Suppressor macrophage (primary cell): ENCODE measurements at places on chromosomes 7 and 10.

DNA sequence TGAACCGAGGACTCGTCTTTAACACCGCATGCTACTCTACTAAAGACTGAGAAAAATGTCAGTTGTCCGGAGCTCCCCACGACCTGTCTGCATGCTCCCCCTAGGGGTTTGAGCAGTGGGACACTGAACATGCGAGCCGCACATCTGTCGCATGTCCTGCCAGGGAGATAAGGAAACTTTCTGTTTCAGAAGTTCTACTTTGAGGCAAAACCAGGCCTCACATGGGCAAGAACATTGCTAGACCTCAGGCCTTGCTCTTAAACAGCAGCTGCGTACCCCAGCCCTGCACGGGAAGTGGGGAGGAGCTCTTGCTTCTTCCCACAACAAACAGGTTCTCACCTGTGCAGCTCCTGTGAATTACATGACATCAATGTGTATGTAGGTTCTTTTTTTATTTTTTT lies 30.3 kb upstream of the HERPUD2 start:
- no peak for DNase-seq

GRCh38 chr10:93591065-93591808 lies 9.8 kb downstream of the RBP4 start:
- peak; percentile 74 for DNase-seq

- no peak for DNase-seq
Measured at GRCh38 chr10:86265236-86265894, 101.2 kb downstream of the GRID1 start.

GRCh38 chr10:124126145-124126982 lies 33.0 kb upstream of the CHST15 start:
- DNase-seq: peak; percentile 73

DNA sequence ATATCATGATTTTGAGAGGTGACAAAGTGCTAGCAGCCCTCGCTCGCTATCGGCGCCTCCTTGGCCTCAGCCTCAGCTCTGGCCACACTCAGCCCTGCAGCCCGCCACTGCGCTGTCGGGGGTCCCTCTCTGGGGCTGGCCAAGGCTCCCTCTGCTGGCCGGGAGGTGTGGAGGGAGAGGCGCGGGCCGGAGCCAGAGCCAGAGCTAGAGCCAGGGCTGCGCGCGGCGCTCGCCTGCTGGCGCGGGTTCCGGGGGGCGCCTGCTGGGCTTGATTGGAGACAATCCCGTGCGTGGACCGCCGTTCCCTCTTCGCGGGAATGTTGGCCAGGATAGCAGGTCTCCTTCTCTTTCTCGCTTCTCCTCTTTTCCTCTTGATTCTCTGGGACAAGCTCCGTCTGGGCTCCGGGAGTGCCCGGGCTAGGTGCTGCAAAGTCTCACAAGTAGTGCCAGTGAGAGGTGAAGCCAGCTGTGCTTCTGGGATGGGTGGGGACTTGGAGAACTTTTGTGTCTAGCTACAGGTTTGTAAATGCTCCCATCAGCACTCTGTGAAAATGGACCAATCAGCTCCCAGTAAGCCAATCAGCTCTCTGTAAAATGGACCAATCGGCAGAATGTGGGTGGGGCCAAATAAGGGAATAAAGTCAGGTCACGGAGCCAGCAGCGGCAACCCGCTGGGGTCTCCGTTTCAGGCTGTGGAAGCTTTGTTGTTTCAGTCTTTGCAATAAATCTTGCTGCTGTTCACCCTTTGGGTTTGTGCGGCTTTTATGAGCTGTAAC lies 43.4 kb upstream of the ELMO1 start:
- no peak for DNase-seq

- peak; percentile 36 for DNase-seq
Measured at GRCh38 chr7:73827567-73828106, 3.2 kb upstream of the CLDN4 start.

DNA sequence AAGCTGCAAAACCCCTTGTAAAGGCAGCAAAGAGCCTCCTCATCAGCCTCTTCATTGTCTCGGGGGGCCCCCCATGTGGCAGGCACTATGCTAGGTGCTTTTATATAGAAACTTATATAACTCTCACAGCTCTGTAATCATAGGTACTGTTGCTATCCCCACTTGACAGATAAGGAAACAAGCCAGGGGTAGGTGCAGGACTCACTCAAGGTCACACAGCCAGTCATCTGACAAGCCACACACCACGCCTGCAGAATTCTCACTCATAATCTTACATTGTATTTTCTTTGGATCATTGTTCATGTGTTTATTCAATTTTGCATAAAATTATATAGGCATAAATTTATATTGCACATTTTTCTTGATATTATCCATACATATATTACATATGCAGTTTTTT lies 165.4 kb downstream of the PPP1R17 start:
- DNase-seq: no peak

GRCh38 chr7:108246227-108246837 lies 116.2 kb upstream of the LAMB4 start:
- DNase-seq: peak; percentile 4

GRCh38 chr10:130354976-130355795 lies 219.0 kb downstream of the GLRX3 start:
- no peak for DNase-seq

- no peak for DNase-seq
Measured at GRCh38 chr10:35268791-35269257, 67.5 kb upstream of the CCNY start.
